ENCODE measurements at places on chromosomes 1 and 21. TPM values are rescaled to one million over a fixed set of nuclear protein-coding genes. Genes with fewer than 3 reads are reported as not detected.

GRCh38 chr1:49630156-49630555 is 393.6 kb downstream of the AGBL4 start:
- H3K36me3 ChIP-seq, result no peaks in the 10 kb centered on the region
- no peaks in the 10 kb centered on the region for H3K4me1 ChIP-seq
- DNase-seq, result no peak
- H3K4me3 ChIP-seq, result no peak overlapping the region

DNA sequence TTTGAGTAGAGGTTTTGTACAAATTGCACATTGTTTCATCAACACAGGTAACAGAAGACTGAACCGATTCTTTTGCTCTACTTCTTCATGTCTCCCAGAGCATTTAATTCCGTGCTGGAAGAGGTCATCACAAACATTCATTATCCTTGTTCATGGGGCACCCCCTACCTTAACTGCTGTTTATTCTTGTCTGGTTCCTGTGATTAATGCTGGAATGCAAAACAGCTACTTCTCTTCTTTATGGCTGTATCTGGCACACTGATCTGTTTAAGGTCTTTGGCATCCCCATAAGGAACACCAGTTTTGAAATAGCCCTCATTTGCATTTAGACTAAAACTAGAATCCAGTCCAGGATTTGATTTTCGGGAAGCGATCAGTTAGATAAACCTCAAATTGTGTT is 42.2 kb downstream of the NTNG1 start:
- no peak overlapping the region for H3K27ac ChIP-seq
- no peak for DNase-seq
- H3K4me1 ChIP-seq, result no peaks in the 10 kb centered on the region
- no peak overlapping the region for H3K4me3 ChIP-seq

- no peaks in the 10 kb centered on the region for H3K27me3 ChIP-seq
- no peak overlapping the region for H3K4me3 ChIP-seq
- no peak for DNase-seq
- no peaks in the 10 kb centered on the region for H3K36me3 ChIP-seq
Measured at GRCh38 chr1:20700636-20701215, 17.1 kb downstream of the KIF17 start.

DNA sequence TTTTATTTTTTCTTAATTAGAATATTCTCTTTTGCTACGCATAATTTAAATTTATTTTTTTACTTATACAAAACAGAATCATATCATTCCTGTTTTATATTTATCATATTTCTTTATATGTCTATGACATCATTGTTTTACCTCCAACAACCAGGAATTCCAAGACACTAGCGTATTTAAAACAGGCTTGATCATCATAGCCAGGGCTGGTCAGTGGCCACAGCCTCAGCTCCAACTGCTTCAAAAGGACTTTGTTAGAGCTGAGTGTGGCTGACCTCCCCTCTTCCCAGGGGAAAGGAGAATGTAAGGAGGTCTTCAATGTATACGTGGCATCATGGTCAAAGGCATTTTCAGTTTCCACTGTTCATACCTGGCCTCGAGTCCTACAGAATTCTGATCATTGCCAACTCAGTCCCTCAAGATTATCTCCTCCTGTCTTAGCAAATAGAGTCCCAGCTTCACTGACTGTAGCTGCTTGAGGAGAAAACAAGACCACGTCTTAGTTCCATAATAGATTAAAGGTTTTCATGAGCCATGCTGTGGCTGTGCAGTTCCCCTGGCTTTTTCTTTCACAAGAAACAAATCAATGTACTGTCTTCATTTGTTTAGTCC is 444.0 kb downstream of the PTPRC start:
- no peak overlapping the region for H3K4me3 ChIP-seq
- no peak for DNase-seq
- H3K4me1 ChIP-seq, result no peaks in the 10 kb centered on the region
- H3K36me3 ChIP-seq, result no peaks in the 10 kb centered on the region
- no peaks in the 10 kb centered on the region for H3K27me3 ChIP-seq
- H3K27ac ChIP-seq, result no peak overlapping the region

DNA sequence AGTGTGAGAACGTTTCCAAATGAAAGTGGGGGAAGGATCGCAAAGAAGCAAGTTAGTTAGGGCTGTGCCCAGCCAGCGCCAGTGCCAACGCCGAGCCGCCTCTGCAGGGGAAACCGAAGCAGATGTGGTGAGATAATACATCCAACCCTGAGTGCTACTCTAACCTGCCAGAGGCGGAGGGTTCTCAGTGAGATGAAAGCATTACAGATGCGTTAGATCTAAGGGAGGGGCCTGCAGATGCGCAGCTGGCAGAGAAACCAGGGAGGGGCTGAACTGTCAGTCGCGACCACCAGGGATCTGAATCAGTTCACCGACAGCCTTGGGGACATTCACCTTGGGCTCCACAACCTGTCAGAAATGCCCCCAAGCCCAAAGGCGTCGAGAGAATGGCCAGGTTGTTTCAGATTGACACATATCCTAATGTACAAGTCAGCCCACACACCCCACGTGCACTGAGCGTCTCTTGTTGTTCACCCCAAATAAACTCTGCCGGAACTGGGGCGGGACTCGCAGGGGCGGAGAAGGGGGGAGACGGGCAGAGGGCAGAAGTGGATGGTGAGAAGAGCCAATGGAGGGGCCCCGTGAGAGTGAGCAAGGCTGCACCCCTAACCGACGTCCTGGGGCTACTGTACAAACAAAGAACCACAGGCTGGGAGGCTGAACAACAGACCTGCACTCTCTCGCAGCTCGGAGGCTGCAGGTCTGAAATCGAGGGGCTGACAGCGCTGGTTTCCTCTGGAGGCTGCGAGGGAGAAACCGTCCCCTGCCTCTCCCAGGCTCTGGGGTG is 8.7 kb upstream of the UMODL1 start:
- no peak overlapping the region for H3K27ac ChIP-seq
- no peak overlapping the region for H3K4me3 ChIP-seq
- H3K27me3 ChIP-seq, result no peaks in the 10 kb centered on the region
- peaks cover 42% of the 10 kb centered on the region for H3K4me1 ChIP-seq
- H3K36me3 ChIP-seq, result no peaks in the 10 kb centered on the region

GRCh38 chr21:42472521-42472920 is 23.5 kb downstream of the RSPH1 start:
- no peaks in the 10 kb centered on the region for H3K27me3 ChIP-seq
- H3K4me3 ChIP-seq, result no peak overlapping the region
- no peaks in the 10 kb centered on the region for H3K36me3 ChIP-seq
- H3K27ac ChIP-seq, result no peak overlapping the region
- no peak for DNase-seq

GRCh38 chr1:228821252-228821651 is 86.0 kb downstream of the RHOU start:
- no peaks in the 10 kb centered on the region for H3K36me3 ChIP-seq
- H3K27me3 ChIP-seq, result no peaks in the 10 kb centered on the region

- H3K36me3 ChIP-seq, result no peaks in the 10 kb centered on the region
- no peaks in the 10 kb centered on the region for H3K27me3 ChIP-seq
- no peak overlapping the region for H3K4me3 ChIP-seq
- H3K4me1 ChIP-seq, result no peaks in the 10 kb centered on the region
- no peak overlapping the region for H3K27ac ChIP-seq
- no peak for DNase-seq
Measured at GRCh38 chr21:39085843-39086405, 97.3 kb downstream of the PSMG1 start.

GRCh38 chr1:15477646-15478212 is 1.8 kb downstream of the CELA2B start:
- no peak for DNase-seq
- no peaks in the 10 kb centered on the region for H3K27me3 ChIP-seq
- H3K27ac ChIP-seq, result no peak overlapping the region
- H3K4me1 ChIP-seq, result no peaks in the 10 kb centered on the region
- no peaks in the 10 kb centered on the region for H3K36me3 ChIP-seq

- H3K27me3 ChIP-seq, result no peaks in the 10 kb centered on the region
- H3K27ac ChIP-seq, result no peak overlapping the region
- H3K4me1 ChIP-seq, result peaks cover 23% of the 10 kb centered on the region
- DNase-seq, result no peak
Measured at GRCh38 chr21:42490720-42491119, 5.3 kb downstream of the RSPH1 start.

DNA sequence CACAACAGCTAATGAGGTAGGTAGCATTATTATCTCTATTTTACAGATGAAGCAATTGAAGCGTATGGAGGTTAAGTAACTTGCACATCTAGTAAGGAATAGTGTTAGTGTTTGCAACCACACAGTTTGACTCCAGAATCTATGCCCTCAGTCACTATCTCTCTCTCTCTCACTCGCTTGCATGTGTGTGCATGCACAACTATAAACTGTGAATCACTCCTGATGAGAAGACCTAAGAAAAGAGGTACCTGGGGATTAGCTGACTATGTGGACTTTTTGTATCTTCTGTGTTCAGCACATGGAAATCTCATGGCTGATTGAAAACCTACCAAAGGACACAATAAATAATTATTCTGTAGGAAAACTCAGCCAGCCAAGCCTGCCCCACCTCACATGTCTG is 295.5 kb downstream of the BRINP2 start:
- H3K4me3 ChIP-seq, result no peak overlapping the region
- DNase-seq, result no peak
- no peaks in the 10 kb centered on the region for H3K4me1 ChIP-seq
- peaks cover 1% of the 10 kb centered on the region for H3K27me3 ChIP-seq
- H3K36me3 ChIP-seq, result no peaks in the 10 kb centered on the region
- no peak overlapping the region for H3K27ac ChIP-seq

DNA sequence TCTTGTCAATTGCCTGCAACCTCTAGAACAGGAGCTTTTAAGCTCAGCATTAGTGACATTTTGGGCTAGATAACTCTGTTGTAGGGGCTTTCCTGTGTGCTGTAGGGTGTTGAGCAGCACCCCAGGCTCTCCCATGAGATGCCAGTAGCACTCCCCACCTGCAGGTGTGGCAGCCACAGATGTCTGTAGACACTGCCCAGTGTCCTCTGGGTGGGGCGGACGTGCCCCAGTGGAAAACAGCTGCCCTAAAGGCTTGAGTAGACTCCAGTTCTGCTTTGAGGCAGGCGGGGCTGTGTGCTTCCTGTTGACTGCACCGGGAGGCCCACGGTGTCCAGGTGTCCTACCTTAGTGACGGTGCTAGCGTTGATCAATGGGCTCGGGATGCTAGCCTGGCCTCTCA is 16.9 kb upstream of the PWP2 start:
- no peaks in the 10 kb centered on the region for H3K27me3 ChIP-seq
- no peak overlapping the region for H3K27ac ChIP-seq
- H3K4me3 ChIP-seq, result no peak overlapping the region
- H3K4me1 ChIP-seq, result no peaks in the 10 kb centered on the region

- peaks cover 14% of the 10 kb centered on the region for H3K4me1 ChIP-seq
- H3K27me3 ChIP-seq, result no peaks in the 10 kb centered on the region
- no peak overlapping the region for H3K27ac ChIP-seq
- DNase-seq, result no peak
Measured at GRCh38 chr1:196403803-196404690, 204.2 kb downstream of the KCNT2 start.

- no peak for DNase-seq
- H3K27ac ChIP-seq, result no peak overlapping the region
- no peaks in the 10 kb centered on the region for H3K4me1 ChIP-seq
- no peak overlapping the region for H3K4me3 ChIP-seq
Measured at GRCh38 chr1:181936269-181936668, 125.2 kb downstream of the ZNF648 start.

DNA sequence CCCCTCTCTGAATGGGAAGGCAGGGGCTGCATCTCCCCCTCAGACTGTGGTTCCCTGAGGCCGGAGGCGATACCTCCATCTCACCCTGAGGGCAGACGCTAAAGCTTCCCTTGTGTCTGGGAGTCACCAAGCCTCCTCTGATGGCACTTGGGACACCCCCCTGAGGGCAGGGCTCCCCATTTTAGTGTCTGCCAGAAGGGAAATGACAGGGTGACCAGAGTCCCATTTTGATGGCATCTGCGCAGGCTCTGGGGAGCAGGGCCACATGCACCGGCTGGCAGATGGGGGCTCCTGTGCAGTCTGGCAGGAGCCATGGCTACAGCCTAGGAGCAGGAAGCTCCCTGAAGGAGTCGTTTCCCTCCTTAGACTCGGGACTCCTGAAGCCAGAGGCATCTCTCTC is 1.7 kb downstream of the S100A2 start:
- peaks cover 48% of the 10 kb centered on the region for H3K4me1 ChIP-seq
- no peaks in the 10 kb centered on the region for H3K27me3 ChIP-seq
- H3K36me3 ChIP-seq, result no peaks in the 10 kb centered on the region
- no peak overlapping the region for H3K4me3 ChIP-seq
- no peak for DNase-seq

DNA sequence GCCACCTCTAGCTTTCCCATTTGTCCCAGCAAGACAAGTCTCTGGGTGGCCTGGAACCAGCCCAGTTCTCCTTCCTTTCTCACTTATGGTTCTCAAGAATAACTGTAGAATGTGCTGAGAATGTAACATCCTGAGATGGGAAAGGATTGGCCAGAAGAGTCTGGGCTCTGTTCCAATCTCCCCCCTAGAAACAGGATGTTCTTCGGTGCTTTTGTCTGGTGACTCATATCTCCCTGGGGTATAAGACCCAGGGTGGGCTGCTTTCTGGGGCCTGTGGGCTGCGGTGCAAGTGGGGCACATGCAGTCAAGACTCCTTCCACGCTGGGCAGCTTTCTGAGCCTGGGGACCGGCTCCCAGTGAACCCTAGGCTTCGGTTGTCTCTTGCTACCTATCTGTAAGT is 251.2 kb upstream of the POU3F1 start:
- no peak overlapping the region for H3K4me3 ChIP-seq
- no peaks in the 10 kb centered on the region for H3K4me1 ChIP-seq
- no peak overlapping the region for H3K27ac ChIP-seq
- H3K27me3 ChIP-seq, result no peaks in the 10 kb centered on the region
- no peak for DNase-seq

DNA sequence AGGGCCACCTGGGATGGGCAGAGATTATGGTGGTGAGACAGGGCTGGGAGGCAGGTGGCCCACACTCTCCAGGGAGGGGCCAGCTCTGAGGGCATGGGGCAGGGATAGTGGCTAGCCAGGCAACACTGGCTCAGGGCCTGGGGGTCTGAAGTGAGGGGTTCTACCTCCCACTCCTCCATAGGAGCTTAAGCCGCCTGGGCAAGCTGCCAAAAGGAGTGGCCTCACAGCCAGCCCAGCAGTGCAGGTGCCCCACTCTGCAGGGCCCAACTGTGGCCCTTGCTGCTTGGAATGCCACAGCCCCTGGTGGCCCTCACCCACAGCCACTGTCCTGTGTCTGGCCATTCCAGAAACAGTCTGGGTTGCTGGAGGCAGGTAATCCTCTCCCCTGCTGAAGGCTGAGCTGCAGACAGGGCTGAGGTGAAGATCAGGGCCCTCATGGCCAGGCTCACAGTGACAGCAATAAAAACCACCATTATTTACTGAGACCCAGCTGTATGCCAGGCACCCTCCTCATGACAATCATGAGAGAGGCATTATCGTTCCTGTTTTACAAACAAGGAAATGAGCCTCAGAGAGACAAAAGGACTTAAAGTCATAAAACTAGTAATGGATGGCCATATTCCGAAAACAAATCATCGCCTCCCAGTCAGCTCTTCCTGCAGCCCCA is 31.0 kb downstream of the KIF21B start:
- no peak for DNase-seq
- H3K27me3 ChIP-seq, result no peaks in the 10 kb centered on the region
- no peak overlapping the region for H3K4me3 ChIP-seq
- no peaks in the 10 kb centered on the region for H3K4me1 ChIP-seq

- H3K4me1 ChIP-seq, result no peaks in the 10 kb centered on the region
- H3K27me3 ChIP-seq, result no peaks in the 10 kb centered on the region
- no peak overlapping the region for H3K27ac ChIP-seq
- no peak overlapping the region for H3K4me3 ChIP-seq
Measured at GRCh38 chr1:216627252-216627651, 96.0 kb downstream of the ESRRG start.

The OR2T2 gene
- not detected for total RNA-seq

The ILDR2 gene
- total RNA-seq, result 1.2 TPM

The TNNI3K gene
- not detected for total RNA-seq

The INAVA gene
- total RNA-seq, result 123 TPM

The GBP2 gene
- total RNA-seq, result 0.23 TPM

The C1orf232 gene
- total RNA-seq, result not detected

The PTPRF gene
- 158 TPM for total RNA-seq

The SMCP gene
- total RNA-seq, result not detected

The USP21 gene
- total RNA-seq, result 39.8 TPM

The OVAAL gene
- not detected for total RNA-seq

The SERPINC1 gene
- 0.98 TPM for total RNA-seq

Data from Caco-2 (cell line).